ENCODE measurements at places on chromosomes 5 and 9.

GRCh38 chr9:114375386-114376175 lies 12.2 kb downstream of the AKNA start:
- no peak for DNase-seq

- DNase-seq: no peak
Observed at GRCh38 chr9:19186232-19186631, 44.3 kb upstream of the DENND4C start.

DNA sequence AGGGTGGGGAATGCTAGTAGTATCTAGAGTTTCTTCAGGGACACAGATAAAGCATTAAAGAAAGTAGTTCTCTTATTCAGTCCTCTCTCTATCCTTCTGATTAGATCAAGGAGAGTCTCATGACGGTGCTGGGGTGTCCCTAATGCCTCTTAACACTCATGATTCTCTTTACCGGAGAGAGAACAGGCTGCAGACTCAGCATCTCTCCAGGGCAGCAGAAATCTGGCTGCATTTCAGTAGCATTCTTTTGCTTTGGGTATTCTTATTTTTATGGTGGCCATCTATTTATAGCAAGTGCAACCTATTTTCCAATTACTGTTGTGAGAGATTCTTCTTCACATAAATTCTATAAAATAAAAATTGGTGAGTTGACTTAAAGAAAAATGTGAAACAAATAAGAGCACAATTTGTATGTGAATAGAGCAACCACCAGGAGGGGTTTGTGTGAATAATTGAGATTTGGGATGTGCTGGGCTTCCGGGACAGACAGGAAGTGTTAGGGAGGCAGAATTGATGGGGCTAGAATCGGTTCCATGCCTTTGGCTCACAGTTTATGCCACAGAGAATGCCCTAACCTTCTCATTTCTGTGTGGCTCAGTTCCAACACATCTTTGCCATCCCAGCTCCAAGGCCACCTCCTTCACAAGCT lies 23.8 kb upstream of the BOD1 start:
- DNase-seq: no peak

- DNase-seq: no peak
Observed at GRCh38 chr5:157390133-157390532, 69.9 kb upstream of the NIPAL4 start.

- DNase-seq: no peak
Observed at GRCh38 chr5:6469836-6470235, 21.2 kb downstream of the UBE2QL1 start.

- no peak for DNase-seq
Observed at GRCh38 chr9:36818242-36818938, 215.7 kb downstream of the PAX5 start.

- DNase-seq: no peak
Observed at GRCh38 chr9:4740388-4740637, 689 bp downstream of the AK3 start.

DNA sequence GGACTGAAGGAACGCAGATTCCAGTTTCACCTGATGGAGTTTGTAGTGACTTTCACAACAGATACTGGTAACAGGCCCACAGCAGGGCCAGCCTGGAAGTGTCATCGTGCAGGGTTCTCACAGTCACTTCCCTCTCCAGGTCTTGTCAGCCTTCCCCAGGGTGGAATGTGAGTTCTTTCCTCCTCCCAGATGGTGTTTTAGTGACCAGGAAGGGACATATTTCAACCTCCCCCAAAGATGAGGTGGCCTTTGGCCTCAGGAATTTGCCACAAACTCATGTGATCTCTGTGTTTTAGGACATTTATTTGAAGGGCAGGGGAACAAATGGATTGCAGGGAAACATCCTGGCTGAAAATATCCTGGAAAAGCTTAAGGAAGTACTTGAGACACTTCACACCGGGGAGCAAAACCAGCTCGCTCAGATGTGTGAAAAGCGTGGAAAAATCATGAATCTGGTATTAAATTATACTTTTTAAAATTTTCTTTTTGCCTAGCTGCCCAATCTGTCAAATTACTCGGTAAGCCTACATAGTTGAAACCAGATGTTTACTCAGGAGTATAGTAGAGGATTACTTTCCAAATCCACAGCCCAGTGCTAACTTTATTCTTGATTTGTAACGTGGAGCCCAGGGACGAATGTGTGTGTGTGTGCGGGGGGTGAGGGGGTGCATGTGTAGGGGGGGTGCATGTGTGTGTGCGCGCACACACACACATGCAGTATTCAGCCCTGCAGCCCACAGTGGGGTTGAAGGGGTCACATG lies 66.8 kb downstream of the PTPDC1 start:
- no peak for DNase-seq

- no peak for DNase-seq
Observed at GRCh38 chr9:78973907-78974306, 597.9 kb upstream of the TLE4 start.

- DNase-seq: no peak
Observed at GRCh38 chr9:108836319-108836718, 19.5 kb downstream of the ACTL7B start.

- DNase-seq: no peak
Observed at GRCh38 chr9:77426712-77427111, 221.4 kb downstream of the GNA14 start.

GRCh38 chr5:133967698-133968203 lies 674 bp downstream of the C5orf15 start:
- no peak for DNase-seq

DNA sequence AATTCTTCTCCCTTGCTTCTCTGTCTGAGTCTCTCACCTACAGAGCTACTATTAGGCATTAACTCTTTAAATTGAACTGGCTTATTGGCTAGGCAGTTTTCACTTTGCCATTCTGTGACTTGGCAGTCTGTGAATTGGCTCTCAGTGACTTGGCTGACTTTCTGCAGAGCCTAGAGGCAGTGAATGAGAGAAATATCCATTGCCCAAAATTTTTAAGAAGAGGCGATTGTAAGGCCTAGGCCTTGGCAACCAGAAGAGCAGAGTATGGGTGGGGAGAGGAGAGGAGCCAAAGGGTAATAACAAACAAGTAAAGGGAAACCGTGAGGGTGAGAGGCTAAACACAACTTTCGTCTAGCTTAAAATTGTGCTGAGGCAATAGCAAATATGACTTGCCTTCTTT lies 176.7 kb downstream of the PRR16 start:
- no peak for DNase-seq

DNA sequence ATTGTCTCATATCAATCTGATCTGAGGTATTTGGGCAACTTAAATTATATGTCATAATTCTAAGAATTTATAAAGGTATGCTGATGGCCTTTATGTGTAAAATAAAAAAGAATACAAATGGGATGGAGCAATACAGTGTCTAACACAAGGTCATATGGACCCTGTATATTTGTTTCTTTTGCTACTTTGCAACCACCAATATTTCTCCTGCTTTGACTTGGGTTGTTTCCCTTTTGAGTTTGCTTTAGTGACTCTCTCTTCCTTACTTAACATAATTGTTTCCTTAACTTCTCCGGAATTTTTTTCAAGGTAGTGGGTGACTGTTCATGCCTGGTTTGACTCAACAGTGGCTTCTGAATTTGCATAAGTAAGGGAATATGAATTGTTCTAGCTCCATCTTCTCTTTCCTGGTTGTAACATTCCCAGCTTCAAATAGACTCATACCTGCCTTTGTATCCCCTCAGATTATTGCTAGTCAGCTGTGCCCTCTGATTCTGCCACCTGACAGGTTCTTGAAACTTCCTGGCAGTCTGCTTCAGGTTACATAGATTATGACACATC lies 30.2 kb upstream of the ANXA1 start:
- no peak for DNase-seq

- DNase-seq: no peak
Observed at GRCh38 chr9:9002826-9003583, 1203.4 kb upstream of the DMAC1 start.

GRCh38 chr5:171275841-171276544 lies 33.1 kb upstream of the TLX3 start:
- DNase-seq: no peak

GRCh38 chr5:177183142-177183541 lies 49.6 kb downstream of the NSD1 start:
- DNase-seq: no peak

- DNase-seq: no peak
Observed at GRCh38 chr9:73807952-73808351, 656.3 kb downstream of the ANXA1 start.

GRCh38 chr9:127968042-127968441 lies 12.7 kb downstream of the EEIG1 start:
- DNase-seq: no peak
